ENCODE measurements at places on chromosomes 16 and 17.

GRCh38 chr17:58006560-58006923 lies 504 bp downstream of the SRSF1 start:
- peak; percentile 77 for DNase-seq

DNA sequence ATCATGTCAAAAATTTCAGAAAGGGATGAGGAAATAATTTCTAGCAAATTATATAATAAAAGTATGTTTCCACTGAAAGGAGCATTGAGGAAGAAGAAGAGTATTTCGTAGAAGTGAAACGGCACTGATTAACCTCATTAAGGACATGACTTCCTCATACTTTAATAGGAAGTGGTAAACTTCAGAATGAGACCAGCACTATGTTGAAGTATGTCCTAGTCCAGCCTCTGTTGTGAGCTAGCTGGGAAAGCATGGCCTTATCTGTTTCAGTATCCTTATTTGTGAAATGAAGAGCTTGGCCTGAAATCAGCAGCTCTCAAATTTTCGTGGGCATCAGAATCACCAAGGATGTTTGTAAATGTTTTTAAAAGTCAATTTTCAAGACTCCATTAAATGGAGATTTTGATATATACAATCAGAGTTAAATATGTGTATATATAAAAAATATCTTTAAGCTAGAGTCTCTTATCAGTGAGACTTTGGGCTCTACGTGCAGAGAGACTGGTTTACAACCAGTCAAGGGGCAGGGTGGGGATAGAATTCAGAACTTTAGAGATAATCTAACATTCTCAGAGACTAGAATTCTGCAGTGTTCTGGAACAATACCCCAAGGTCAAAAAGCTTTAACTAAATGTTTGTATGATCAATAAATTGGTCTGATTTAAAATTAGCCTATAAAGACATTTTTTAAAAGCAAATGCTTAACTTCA lies 365.4 kb downstream of the CDH13 start:
- no peak for DNase-seq

- no peak for DNase-seq
These were observed 6.0 kb upstream of the CDC6 start for GRCh38 chr17:40281663-40282062.

- DNase-seq = no peak
These were observed 33.3 kb downstream of the HELZ start for GRCh38 chr17:67211742-67212141.

DNA sequence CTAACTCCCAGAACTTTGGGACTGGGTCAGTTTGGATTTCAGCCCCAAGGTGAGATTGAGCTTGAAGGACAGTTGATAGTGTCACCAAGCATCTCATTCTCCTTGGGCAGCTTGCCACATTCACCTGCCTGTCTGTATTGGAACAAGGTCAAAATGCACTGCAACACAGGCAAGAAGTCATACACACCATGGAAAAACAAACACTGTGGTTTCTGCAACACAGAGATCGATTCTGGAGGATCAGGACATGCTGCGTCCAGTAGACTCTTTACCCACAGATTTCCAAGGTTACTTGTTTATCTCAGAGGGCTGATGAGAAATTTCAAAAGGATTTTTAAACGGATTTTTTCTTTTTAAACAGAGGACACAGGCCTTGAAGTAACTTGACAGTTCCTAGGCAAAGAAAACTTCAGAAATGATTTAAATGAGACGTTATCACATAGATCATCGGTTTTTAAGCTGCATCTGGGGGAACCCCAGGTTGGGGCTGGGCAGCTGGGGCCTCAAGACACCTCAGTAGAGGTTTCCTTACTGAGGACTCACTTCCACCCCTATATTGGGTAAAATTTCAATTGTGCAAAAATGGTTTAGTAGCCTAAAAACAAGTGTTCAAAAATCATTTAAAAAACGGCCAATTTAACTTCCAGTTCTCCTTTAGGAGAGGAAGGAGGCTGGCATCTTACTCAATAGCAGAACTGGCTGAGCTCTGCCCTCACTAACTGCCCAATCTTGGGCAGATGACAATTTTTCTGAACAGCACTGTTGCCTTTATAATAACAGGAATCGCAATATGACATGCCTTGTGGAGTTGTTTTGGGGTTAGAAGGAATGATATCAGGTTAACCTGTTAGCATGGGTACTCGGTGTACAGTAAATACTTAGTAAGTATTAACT lies 299.3 kb downstream of the XYLT1 start:
- no peak for DNase-seq

DNA sequence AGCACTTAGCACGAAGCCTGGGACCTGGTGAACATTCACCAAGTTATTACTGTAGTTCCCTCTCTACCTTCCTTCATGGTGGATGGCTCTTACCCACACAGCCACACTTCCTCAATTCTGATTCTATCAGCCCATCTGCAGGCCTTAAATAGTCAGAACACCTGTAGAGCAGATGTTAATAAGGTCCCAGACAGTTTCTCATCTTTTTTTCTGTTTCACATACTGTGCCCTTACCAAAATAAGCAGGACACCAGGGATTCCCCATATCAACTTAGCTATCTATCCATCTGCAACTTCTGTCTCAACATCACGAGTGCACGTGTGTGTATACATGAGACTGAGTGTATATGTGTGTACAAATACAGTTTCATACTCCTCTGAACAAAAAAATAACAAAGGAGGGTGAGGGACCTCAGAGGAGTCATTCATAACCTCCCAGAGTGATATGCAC lies 2.8 kb downstream of the RECQL5 start:
- DNase-seq = no peak

GRCh38 chr16:57539072-57539796 lies 2.9 kb upstream of the CCDC102A start:
- DNase-seq = no peak

GRCh38 chr17:28071891-28072606 lies 29.6 kb downstream of the NLK start:
- no peak for DNase-seq

- DNase-seq = no peak
These were observed 6.8 kb downstream of the FBXO47 start for GRCh38 chr17:38960402-38960801.

DNA sequence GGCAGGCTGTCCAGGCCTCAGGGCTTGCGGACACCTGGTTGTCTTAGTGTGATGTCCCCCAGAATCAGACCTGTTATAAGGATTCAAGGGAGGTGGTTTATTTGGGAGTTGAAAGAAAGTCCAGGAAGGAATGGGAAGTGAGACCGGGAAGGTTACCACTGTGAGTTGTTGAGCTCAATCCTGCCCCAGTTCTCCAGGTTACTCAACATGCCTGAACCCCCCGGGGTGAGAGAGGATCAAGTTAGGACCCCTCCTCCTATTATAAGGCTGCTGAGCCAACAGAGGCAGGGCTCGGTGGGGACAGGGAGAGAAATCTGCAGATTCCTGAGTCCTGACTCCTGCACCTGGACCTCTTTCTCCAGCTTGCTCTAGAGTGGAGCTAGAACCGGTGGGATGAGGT lies 86.4 kb downstream of the MRM1 start:
- DNase-seq = no peak

DNA sequence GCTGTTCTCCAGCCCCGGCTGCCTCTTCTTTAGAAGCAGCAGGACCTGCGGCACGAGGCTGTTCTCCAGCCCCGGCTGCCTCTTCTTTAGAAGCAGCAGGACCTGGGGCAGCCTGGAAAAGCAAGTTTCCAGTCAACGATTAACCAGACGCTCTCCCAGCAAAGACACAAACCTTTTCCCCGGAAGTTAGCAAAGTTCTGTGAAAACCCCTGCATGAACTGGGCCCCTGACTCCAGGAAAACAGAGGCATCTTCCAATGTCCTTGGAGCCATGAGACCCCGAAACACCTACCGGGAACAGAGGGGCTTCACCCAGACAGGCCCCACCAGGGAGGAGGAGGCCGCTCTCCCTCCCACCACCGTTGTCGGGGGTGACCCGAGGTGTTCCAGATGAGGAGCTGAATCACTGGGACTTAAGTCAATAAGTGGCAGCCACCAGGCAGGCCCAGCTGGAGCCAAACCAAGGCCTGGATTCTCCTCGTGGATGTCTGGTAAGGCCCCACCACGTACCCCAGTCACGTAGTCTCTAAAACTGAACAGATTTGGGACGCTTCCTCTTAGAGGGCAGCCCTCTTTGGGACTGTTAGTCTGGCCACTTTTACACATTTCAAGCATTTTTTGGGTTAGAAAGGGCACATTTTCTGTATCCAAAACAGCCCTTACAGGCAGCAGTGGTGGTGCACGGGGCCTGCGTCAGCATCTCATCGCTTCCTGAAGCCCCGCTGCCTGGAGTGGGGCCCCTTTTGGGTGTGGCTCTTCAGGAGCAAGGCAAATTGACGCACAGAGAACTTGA lies at the start of gene RPH3AL:
RPH3AL (minus strand) TSS at position 387 of the 792 bp plus-strand sequence. CDS start 25,264 bp downstream, outside the sequence.
- DNase-seq = no peak

DNA sequence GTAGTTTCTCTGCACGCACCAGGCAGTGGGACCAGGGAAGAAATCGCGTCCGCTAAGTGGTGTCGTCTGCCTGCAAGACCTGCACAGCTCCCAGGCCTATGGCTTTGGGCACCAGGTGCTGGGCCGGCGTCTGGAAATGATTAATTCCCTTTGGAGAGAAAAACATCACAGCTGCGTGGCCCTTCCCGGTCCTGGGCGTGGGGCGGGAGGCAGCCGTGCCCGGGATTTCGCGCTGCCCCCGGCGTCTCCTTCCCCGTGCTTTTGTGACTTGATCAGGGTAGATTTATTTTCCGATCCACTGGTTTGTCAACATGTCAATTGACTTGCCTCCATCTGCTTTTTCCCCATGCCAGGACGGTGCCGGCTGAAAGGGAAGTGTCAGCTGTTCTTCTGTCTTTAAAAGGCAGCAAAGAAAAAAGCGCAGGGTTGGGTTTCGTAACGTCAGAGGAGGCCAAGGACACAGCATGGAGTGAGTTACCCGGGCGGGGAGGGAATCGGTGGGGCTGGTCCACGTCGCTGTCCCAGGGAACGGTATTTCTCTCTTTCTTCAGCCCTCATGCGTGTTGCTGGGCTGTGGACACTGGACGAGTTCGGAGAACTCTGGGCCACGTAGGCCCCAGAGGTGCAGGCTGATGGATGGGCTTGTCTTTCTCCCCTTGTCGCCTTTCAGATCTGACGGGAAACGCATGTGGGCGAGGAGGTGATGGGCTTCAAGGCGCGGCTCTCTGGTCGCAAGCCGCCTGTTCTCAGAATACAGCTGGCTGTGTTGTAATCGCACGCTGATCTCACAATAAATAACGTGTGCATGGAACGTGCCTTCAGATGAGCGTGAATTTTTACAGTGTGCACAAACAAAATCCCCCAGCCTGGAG lies 188.1 kb upstream of the ZNF469 start:
- DNase-seq = no peak

DNA sequence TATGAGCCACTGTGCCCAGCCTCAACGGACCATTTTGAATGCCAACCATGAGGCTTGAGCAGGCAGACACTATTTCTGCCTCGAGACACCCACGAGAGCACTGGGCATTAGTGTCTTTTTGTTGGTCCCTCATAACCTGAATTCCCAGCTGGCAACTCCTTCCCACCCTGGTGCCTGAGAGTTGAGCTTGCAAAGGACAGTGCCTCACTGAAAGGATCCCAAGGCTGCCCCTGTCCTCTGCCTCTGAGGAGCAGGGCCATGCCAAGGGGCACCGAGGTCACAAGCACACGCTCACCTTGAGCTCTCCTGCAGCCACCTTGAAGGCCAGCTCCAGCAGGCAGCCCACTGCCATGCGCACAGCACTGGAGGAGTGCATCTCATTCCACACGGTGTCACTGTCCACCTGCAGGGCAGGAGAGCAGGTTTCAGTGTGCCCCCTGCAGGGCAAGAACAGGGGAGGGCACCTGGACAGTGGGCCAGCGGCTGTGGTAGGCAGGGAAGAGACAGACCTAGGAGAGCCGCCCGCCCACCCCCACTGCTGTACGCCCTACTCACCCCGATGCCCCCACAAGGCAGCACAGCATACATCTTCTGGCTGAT lies 12.8 kb downstream of the G6PC3 start:
- DNase-seq = no peak

- DNase-seq = no peak
These were observed 71.0 kb upstream of the ATF7IP2 start for GRCh38 chr16:10314811-10315210.

DNA sequence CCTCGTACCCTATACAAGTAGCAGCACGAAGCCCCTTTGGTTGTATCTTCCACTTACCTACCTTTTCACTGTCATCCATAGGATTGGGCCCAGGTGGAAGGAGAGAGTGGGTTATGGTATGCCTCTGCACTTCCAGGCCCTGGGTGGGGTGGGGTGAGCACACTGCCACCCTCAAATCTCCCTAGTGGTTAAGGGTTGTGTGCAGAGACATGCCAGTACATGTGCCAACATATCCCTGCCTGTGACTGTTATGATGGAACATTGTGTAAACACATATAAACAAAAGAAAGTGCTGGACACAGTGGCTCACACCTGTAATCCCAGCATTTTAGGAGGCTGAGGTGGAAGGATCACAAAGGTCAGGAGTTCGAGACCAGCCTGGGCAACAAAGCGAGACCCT lies 11.1 kb downstream of the HROB start:
- no peak for DNase-seq

DNA sequence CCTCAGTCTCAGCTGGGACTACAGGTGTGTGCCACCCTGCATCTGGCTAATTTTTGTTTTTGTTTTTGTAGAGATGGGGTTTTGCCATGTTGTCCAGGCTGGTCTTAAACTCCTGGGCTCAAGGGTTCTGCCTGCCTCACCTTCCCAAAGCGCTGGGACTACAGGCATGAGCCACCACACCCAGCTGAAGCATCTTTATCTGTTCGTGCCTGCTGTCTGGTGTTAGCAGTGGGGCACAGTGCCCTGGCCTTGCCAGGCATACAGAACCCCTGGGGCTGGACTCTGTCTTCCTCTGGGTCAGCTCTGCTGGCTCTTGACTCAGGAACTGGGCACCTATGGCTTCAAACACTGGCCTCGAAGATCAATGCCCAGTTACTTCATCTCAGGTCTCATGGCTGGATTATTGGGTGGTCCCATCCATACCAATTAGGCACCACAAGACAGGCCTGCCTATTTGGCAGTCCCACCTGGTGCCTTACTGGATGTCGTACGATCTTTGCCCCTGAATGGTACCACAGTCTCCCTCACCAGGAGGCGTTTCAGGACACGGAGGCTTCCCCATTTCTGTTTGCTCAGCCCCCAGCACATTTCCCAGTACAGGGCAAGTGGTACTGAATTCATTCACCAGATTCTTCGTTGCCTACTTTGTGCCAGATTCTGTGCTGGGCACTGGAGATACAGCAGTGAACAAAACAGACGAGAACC lies 99.3 kb downstream of the RAB11FIP4 start:
- DNase-seq = no peak

DNA sequence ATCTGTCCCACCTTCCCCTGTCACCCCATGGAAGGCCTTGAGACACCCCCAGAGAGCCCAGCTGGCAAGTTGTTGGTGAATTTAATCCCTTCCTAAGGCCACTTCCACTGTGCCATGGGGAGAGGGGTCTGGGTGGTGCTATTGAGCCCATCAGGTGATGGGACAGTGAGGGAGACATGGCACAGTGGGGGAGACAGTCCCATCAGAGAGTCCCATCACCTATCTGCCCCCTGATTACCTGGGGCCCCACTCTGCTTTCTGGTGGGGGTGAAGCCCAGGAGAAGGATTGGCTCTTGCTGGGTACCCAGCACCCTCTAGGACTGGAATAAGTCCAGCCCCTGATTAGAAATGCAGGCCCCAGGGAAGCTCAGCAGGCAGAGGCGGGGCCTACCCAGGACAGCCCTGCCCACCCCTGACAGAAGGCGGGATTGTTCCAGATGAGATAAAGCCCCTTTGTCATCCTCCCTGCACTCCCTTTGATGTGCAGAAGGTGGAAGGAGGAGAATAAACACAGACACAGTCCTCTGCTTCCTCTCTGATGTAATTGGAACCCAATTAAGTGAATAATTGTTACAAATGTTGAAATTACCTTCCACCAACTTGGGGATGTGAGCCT lies 18.9 kb downstream of the TMEM132E start:
- DNase-seq = no peak

- DNase-seq = no peak
These were observed 7.7 kb downstream of the STAT5A start for GRCh38 chr17:42296012-42296411.

- no peak for DNase-seq
These were observed 116.5 kb upstream of the AXIN2 start for GRCh38 chr17:65677932-65678331.
